ENCODE measurements at places on chromosomes 7 and 10. TPM values are rescaled to one million over a fixed set of nuclear protein-coding genes. Genes with fewer than 3 reads are reported as not detected.

DNA sequence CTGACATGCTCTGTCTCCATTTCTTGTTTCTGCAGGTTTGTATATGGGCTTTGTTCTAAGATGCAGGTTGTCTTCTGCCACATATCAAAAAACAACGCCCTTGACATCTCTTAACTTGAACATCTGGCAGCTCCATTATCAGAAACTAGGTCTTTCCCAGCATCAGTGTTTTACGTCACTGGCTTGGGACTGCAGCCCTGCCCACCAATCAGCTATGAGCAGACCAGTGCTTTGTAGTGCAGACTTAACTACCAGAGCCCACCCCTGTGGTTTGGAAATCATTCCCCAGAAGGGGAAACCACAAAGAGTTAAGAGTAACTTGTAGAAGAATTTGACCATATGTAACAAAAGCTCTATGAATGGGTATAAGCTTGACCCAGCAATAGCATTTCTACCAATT is 132.4 kb downstream of the SEPTIN14 start:
- DNase-seq = no peak

DNA sequence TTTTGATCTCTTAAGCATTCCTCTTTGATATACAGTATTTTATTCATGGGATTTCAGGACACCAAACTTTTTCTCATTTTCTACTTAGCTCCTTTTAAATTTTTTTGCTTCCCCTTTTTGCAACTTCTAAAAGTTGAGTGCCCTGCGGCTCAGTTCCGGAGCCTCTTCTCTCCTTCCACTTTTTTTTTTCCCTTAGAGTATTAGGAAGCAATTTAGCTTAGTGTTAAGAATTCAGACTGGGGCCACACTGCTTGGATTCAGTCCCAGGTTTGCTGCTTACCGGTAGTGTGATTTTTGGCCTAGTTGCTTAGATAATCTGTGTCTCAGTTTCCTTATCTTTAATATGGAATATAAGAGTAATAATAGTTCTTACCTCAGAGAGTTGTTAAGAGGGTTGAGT is 3.4 kb downstream of the STAM start:
- DNase-seq = no peak

ABCB4 gene
- total RNA-seq = 0.60 TPM

DNA sequence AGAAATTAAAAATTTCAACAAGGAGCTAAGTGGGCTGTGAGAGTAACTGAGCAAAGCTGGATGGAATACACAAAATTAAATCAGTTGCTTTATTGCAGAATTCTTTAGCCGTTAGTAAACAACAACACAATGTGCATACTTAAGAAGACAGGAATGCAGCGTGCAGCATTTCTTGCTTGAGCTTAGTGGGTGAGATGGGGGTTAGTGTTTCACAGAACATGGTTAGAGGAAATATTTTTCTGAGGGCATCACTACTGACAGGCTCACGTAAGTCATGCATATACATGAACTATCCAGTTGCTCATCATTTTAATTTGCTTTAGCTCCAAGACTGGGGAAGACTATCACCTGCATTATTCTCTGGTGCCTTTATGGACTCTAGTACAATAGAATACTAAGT is 80.8 kb downstream of the CD36 start:
- no peak for DNase-seq

DNA sequence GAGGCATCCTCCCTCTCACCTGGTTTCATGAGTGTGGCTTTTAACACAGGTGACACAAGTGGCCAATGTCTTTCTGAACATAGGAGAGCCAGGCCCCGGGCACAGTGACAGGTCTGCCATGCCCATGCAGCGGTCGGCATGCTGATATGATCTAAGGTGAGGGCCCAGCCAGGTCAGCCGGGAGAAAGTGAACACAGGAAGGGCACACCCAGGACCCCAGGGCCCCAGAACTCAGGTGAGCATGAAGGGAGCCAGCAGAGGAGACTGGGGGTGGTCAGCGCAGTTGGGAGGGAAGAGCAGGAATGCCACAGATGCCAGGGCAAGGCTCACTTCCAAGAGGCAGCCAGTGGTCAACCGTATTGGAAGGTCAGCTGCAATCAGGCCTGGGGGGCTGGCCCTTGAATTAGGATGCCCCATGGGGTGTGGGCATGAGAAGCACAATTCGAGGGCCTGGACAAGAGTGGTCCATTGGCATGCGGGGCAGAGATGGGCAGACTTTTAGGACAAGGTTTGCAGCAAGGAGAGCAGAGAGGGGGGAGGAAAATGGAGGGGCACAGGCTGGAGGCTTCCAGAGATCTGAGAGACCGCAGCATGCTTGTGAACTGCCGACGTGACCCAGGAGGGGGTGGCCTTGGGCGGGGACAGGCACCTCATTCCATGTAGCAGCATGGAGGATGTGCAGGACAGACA is 3.9 kb upstream of the INPP5A start:
- DNase-seq = no peak

METTL27 gene
- total RNA-seq = 6.2 TPM

INHBA gene
- 2.7 TPM for total RNA-seq

GRCh38 chr10:28327491-28327880 is 24.6 kb upstream of the MPP7 start:
- DNase-seq = no peak

DNA sequence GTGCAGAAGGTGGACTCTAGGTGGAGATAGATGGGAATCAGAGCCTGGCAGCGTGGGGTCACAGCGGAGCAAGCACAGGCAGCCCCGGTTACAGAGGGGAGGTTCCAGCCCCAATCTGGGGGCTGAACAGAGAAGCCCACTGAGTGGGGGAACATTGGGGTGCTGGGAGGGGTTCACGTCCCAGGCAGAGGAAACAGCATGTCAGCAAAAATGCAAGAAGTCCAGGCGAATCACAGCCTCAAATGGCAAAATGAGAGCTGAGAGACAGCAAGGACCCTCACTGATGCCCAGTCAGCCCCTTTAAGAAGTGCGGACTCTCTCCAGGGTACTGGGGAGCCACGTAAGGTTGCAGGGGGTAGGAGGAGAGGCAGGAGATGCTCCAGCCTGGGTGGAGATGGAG is 62.0 kb downstream of the ELFN1 start:
- DNase-seq = no peak
